LHCN-M2 (cell line): ENCODE measurements at places on chromosomes 6 and 20. TPM values are rescaled to one million over a fixed set of nuclear protein-coding genes. Genes with fewer than 3 reads are reported as not detected.

DNA sequence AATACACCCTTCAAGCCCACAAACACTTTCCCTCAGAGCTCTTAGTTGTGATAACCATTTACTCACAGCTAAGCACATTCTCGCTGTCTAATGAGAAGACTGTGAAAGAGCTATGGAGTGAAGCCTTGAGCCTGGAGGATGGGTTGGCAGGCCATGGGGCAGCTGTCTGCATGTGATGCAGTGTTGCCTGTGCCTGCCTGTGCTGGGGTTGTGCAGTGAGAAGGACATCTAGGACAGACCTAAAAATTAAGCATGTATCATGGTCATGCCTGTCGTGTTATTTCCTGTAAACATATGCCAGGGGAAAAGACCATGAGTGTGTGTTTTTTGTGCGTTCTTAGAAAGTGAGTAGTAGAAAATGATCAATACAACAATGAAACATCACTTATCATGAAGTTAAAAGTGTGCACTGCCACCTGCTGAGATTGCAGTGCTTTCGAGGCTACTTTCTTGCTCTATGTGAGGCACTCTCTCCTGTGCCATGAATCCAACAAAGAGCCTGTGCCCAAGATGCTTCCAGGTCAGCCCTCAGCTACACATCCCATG is 8.1 kb upstream of the ZC3H12D start:
- no peak for DNase-seq

GRCh38 chr6:139883776-139884175 is 509.3 kb upstream of the CITED2 start:
- peak; percentile 23 for DNase-seq

DNA sequence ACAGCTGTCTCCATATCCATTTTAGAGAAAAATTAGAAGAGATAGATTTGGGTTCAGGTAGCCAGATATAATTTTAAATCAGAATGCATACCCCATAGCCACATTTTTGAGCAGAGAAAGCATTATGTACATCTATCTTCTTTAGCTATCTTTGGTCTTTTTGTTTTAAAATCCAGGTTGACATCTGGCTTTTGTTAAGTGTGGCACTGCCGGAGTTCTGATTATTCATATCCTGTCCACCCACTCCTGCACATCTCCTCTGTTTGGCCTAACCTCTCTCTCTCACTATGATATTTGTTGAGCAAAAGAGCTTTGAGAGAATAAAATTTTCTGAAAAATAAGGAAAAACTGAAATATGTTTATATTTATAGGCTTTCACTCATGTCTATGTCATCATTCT is 189.7 kb downstream of the PACRG start:
- DNase-seq = peak; percentile 5

GRCh38 chr6:155676346-155676745 is 220.7 kb upstream of the NOX3 start:
- no peak for DNase-seq

The PRSS35 gene
- total RNA-seq = 0.40 TPM in 1 of 2 replicates, not detected in the other

GRCh38 chr20:7426890-7427496 is 513.3 kb downstream of the HAO1 start:
- DNase-seq = peak; percentile 32
